GM04504 (cell line): ENCODE measurements at places on chromosomes 6 and 20.

GRCh38 chr20:34110745-34111641, 1.1 kb downstream of the EIF2S2 start:
- DNase-seq = peak; percentile 34

GRCh38 chr20:32609111-32609773, 24.1 kb upstream of the NOL4L start:
- DNase-seq = no peak

DNA sequence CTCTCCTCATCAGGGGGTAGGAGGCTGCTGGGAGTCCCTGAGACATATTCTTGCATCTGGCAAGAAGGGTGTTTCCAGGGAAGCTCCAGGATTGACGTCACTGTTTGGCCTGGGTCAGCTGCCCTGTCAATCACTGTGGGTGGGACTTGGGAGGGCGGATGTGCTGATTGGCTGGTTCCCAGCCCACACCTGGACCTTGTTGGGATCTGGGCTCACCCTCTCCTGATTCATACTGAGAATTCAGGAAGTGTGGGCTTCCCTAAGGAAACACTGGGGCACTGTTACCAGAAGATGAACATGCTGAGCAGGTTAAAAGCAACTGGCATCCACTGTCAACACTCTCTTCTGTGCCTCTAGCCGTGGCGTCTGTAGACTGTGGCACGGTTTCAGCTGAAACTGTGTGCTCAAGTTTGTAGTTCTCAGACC, 36.5 kb downstream of the CDH26 start:
- no peak for DNase-seq

DNA sequence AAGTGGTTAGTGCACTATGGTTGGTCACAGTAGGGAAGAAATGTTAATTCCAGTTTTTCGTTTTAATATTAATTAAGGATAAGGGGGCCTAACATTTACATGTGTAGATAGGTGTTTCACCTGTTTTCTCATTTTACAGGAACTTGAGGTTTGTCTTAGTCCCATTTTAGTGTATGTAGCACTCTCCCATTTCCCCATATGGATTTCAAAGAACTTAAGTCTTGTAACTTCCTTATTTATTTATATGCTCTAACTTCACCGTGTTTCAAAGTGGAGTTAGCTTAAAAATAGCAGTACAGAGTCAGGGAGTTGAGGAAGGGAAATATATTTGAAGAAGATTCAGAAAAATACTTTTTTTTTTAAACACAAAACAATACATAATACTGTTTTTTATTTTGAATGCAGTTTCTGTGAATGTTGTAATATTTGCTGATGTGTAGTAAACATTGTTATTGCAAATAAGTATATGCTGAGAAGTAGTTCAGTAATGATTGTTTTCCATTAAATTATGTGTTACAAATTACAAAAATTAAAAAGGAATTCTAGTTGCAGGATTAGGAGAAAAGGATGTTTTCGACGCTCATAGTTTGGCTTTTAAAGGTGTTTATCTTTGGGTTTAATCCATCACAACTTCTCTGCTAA, 3.5 kb downstream of the SCAF8 start:
- DNase-seq = no peak

- no peak for DNase-seq
These were observed 35.1 kb downstream of the PLCB4 start for GRCh38 chr20:9103955-9104354.

DNA sequence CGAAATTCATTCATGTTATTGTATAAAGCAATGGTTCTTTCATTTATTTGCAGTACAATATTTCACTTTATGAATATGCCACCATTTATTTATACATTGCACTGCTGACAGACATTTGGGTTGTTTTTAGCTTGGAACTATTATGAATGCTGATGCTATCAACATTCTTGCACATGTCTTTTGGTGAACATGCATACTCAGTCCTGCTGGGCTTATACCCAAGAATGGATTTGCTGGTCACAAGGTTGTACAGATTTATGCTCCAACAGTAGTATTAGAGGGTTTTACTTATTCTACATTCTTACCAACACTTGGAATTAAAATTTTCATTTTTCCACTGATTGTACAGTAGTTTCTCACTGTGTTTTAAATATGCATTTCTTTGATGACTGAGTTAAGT, 126.2 kb downstream of the PTPRK start:
- no peak for DNase-seq

DNA sequence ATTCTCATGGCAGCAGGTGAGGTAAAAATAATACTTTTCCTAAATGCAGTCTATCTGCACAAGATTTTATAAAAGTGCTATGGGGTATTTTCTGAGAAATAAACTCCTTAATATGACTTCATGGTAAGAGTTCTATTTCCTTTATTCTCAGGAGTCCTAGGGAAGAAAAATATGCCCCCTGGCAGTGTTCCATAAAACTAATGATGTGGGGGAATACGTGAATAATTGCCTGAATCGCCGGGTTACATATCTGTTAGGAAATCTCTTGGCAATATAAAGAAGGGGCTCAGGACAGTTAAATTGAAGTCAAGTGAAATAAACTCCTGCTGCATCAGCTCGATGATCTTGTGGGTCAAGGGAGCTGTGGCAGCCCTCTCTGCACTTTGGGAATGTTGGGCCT, 229.7 kb downstream of the MAFB start:
- no peak for DNase-seq

- no peak for DNase-seq
These were observed 226.1 kb upstream of the GMDS start for GRCh38 chr6:2471472-2471871.

- peak; percentile 47 for DNase-seq
These were observed 14.5 kb downstream of the GNL1 start for GRCh38 chr6:30541515-30542403.

GRCh38 chr6:128659878-128660622, 139.7 kb upstream of the PTPRK start:
- no peak for DNase-seq

DNA sequence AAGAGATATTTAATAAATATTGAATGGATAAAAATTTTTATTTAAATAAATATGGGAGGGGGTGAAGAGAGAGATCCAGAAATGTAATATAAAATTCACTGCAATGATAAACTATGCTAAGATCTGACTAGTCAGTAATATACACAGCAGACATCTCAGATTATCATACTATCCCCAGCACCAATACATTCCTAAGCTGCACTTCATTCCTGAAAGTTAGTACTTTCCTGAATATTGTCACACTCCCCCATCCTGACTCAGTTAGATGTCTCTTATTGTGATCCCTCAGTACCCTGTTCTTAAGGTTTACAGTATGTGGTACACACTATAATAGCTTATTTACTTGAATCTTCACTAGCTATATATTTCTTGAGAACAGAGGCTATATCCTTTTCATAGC, 88.3 kb upstream of the KCNQ5 start:
- no peak for DNase-seq

DNA sequence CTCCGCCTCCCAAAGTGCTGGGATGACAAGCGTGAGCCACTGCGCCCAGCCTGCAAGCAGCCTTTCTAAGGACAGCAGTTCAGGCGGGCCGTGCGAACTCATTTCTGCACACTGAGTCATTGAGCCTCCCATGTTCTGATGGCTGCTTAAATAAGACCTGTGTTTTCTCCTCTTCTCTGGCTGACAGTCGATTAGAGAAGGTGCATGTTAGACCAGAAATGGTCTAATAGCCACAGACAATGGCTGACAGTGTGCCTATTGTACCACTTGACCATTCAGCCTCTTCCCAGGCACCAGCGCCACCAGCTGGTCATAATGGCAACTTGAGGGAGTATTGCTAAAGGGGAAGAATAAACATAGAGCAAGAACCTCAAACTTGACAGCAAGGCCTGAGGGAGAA, 6.2 kb downstream of the CST11 start:
- no peak for DNase-seq
